Tibial artery (tissue), 4 donors: ENCODE measurements at places on chromosomes 1 and 21.

GRCh38 chr1:172105230-172105629 is 263.9 kb downstream of the DNM3 start:
- DNase-seq: no peak

- DNase-seq: peak; percentile 74
Observed at GRCh38 chr1:110615548-110616130, 9.5 kb upstream of the KCNA2 start.

- DNase-seq: no peak
Observed at GRCh38 chr21:32299695-32300094, 1.0 kb downstream of the MRAP start.

DNA sequence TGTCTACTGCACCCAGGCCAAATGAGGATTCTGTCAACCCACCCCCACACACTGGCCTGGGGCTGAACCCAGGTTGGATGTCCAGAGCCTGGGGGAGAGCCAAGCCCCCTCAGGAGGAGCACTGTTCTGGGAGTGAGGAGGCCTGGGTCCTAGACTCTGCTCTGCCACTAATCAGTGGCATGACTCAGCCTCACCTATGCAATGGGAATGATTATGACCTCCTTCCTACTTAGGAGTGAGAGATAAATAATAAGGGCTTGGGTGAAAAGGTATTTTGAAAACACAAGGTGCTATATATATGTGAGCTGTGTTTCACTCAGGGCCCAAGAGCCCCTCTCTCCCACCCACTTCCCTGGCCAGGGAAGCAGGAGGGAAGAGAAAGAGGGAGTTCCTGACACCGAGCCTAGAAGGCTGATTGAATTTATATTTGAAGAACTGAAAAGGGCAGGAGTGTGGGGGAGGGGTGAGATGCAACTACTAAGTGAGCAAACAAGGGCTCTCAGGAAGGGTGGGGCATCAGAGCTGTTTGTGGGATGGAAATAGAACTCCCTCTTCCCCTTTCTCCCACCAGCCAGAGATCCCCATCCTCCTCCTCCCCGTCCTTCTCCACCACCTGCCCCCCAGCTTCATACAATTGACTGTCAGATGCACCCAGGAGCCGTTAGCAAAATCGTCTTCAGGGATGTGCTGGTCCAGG is 8.2 kb downstream of the IGSF9 start:
- no peak for DNase-seq

DNA sequence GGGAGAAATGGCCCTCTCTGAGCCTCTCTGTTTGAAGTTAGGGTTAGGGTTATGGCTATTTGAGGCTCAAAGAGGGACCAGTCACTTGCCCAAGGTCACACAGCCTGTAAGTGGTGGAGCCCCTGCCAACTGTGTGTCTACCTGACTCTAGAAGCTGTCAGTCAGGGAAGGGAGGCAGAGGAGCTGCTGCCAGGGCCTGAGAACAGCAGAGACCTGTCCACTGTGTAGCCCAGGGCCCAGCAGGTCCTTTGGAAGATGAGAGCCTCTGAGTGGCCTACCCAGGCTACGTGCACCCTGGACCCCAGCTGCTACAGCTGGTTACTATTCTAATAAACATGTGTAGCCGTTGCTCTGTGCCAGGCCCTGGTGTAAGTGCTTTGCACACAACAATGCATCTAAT is 15.1 kb upstream of the EDN2 start:
- no peak for DNase-seq

GRCh38 chr1:230375147-230375546 is 51.0 kb downstream of the PGBD5 start:
- no peak for DNase-seq

DNA sequence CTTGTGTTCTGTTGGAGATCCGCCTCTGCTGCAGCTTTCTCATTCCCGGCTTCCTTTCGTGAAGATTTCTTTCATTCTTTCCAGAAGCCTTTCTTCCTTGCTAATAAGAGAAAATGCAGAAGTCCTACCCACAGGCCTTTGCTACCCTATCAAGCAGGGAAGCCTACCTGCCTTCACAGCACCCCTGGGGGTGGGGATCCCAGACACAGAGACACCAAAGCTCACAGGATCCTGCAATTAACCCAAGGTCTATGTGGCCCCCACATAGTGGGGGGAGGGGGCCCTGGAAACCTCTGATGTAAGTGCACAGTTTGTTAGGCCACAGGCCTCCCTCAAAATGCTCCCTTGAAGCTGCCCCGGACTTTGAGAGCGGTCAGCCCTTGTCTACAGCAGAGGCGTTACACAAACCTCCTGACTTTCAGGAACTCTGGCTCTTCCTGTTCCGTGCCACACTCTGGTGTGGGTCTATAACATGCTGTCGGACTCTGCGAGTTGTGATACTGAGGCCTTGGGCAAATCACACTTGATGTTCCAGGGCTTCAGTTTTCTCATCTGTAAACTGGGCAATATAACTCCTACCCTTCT is 31.2 kb downstream of the NKAIN1 start:
- no peak for DNase-seq

DNA sequence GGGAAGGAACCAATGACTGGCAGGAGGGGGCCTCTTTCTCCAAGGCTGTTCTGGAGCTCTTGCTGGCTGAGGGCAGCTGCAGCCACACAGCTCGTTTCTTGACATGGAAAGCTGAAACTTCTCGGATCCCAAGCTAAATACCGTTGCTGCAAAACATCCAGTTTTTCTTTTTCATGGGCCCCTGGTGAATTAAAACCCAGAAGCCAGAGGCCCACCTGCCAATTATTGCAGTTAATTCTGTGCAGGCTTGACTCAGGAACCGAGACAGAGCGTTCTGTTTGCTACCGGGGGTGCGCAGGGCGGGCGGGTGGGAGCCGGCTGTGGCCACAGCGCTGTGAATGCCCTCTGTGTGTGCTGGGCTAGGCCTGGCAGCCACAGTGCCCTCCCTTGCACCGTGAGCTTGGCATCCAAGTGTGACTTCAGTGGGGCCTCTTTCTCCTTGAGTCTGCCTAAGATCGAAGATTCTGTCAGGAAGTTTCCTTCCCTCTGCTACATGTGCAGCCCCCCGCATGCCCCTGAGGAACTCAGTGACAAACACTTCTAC is 19.9 kb upstream of the KCNE2 start:
- no peak for DNase-seq

DNA sequence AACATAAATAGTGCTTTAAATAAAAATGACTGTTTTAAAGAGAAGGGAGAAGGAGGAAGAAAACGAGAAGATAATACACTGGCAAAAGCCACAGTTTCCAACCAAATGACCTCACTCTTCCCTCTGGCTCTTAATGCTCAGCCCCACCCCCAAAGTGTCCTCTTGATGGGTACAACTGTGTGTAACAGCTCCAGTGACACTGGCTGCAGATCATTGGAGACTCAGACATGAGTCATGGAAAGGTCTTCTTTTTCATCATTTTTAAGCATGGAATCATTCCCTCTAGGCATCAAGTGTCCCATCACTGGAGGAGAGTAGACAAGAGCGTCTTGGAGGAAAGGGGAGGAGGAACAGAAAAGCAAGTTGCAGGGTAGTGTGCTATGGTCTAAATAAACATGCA is 333.0 kb downstream of the PAPPA2 start:
- DNase-seq: peak; percentile 64

GRCh38 chr1:14478120-14478519 is 120.4 kb upstream of the KAZN start:
- DNase-seq: no peak

GRCh38 chr1:205600085-205600484 is 31.7 kb downstream of the ELK4 start:
- no peak for DNase-seq

DNA sequence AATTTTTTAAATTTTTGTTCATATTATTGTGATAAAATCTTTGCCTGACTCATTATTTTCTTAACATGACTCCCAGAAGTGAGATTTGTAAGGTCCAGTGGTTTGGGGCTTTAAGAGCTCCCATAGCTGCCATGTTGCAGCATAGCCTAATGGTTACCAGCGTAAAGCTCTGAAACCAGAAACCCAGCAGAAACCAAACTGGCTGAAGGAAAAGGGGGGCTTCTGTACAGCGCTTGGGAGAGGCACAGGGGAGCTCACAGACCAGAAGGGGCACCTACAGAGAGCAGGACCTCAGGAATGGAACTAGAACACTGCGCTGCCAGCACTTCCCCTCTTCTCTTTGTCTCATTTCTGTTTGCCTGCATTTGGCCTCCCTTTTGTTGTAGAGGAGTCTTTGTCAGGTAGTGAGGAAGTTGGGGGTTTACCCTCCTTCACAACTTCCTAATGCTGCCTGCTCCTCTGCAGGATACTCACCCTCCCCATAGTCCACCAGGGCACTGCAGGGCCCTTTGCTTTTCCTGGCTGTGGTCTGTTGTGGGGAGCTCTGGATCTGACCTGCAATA is 2.6 kb upstream of the PYCR2 start:
- DNase-seq: no peak

DNA sequence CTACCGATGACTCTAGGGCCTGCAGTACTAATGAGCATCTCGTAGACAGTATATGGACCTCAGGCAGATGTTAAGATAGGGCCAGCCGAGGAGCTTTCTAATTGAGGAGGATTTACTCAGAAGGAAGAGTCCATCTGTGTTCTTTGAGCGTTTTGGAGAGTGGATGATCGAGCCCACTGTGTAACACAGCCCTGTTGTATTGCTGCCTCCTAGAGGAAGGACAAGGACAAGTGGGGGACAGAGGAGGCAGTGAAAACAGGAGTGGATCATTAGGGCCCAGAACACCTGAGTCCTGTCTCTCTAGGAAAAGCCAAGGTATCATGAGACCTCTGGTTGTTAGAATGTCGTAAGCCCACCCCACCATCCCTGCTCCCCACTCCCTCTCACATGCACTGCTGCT is 62.9 kb downstream of the TBX19 start:
- no peak for DNase-seq

DNA sequence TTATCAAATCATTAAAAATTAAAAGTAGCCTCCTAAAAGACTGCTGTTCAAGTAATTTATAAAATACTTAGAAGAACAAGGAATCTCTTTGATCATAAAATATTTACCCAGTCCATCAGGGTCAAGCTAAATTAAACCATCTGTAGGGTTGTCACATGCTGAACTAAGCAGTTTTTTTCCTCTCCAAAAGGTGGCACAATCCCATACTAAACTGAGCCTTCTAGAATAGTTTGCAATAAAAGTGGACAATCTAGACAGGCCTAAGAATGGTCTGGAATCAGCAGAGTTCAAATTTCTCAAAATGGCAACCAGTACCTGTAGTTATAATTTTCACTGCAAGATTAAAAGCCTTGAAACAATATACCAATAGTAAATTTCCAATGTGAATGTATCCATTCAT is 194.8 kb downstream of the EIF4G3 start:
- DNase-seq: no peak

- DNase-seq: no peak
Observed at GRCh38 chr1:55860326-55860725, 645.2 kb upstream of the USP24 start.

- peak; percentile 70 for DNase-seq
Observed at GRCh38 chr1:168136709-168137514, at the start of gene GPR161. GPR161 (minus strand) TSS chr1:168136930; CDS start chr1:168104850, 32,080 bp downstream.

DNA sequence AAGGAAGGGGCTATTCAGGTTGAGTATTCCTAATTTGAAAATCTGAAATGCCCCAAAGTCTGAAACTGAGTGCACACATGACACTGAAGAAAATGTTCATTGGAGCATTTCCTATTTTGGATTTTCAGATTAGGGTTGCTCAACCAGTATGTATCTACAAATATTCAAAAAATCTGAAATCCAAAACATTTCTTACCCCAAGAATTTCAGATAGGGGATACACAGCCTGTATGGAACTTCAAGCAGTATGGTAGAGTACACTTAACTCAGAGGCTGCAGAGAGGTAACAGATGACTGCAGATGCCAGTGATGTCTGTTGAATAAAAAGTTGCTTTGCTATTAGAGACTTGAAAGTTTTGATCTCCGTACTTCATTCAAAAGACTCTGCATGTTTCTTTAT is 19.0 kb downstream of the YTHDF2 start:
- no peak for DNase-seq

DNA sequence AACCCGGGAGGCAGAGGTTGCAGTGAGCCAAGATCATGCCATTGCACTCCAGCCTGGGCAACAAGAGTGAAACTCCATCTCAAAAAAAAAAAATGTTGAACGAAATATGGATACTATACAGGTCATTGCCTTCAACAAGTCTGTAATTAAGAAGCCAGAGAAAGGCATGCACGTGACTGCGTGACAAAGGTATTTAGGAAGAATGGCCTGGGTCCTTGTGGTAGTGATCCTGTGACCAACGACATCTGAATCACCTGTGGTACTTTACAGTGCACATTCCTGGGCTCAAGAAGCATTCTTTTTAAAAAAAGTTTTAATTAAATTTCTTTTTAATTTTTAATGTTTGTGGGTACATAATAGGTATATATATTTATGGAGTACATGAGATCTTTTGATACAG is 115.0 kb downstream of the GREM2 start:
- DNase-seq: no peak

GRCh38 chr1:236706183-236706582 is 19.9 kb downstream of the ACTN2 start:
- no peak for DNase-seq

GRCh38 chr1:39524171-39524570 is 32.7 kb downstream of the BMP8A start:
- DNase-seq: peak; percentile 61

DNA sequence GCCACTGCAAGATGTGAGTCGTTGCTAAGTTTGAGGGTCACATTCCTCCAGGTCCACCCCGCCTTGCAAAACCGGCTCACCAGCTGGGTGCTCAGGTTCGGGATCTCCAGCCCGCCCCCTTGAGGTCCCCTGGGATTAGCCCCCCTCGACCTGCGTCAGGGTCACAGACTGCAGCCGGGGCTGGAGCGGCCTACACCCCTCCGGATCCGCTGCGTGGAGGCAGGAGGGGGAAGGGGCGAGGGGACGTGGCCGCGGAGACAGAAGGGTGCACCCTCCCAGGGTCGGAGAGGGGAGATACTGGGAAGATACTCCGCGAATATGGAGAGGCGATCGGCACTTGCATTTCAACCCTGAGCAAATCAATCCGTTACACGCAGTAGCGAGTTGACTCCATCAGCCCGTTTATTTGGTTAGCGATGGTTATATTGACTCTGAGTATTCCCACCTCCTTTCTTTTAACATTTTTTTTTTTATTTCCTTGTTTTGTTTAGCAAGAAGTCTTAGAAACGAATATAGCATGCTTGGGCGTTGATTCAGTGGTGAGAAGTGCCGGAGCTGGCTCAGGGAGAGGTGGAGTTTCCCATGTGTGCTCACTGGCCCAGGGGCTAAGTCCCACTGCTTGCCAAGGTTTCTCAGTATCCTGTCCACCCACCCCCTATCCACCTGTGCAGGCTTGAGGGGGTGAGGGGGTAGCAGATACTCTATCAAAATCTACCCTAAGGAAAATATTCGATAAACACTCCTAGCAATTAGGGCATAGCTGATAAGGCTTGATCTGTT is 997 bp downstream of the IFNAR2 start:
- peak; percentile 75 for DNase-seq

DNA sequence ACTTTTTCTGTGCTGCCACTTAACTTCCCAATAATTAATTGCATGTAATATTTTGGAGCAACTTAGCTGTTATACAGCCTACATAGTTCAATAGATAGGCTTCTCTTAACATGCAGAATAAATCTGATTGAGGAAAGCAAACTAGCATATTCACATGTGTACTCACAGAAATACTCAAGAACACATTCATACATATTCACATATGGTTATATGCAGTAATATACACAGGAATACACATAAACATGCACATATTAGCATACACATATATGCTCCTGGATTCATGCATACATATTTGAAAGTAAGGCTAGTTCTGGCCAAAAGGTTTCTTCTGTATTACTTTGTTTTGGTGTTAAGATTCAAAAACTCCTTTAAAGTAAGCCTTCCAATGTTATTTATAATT is 73.1 kb downstream of the HMCN1 start:
- no peak for DNase-seq
